ENCODE measurements at places on chromosomes 1 and 21.

- DNase-seq: no peak
Observed at GRCh38 chr21:37226041-37226920, 40.9 kb downstream of the VPS26C start.

- DNase-seq: no peak
Observed at GRCh38 chr1:65825741-65826140, 33.0 kb downstream of the PDE4B start.

DNA sequence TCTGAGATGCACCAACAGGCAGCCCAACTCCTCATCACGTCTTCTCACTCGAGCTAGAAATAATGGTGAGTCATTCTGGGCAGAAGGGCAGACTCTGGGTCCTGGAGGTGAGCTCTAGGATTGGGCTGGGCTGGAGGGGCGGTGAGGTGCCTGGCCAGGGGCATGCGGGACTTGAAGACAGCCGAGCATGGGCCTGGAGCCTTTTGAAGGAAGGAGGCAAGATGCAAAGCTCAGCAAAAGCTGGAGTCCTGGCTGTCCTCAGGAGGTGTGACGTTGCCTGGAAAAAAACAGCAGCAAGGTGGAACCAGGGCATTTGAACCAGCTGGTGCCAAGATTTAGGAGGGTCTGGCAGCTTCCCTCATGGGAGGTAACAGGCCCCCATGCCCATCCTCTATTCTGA, 712 bp downstream of the KCNA2 start:
- DNase-seq: no peak

GRCh38 chr1:195604287-195604686, 1004.0 kb downstream of the KCNT2 start:
- DNase-seq: no peak

DNA sequence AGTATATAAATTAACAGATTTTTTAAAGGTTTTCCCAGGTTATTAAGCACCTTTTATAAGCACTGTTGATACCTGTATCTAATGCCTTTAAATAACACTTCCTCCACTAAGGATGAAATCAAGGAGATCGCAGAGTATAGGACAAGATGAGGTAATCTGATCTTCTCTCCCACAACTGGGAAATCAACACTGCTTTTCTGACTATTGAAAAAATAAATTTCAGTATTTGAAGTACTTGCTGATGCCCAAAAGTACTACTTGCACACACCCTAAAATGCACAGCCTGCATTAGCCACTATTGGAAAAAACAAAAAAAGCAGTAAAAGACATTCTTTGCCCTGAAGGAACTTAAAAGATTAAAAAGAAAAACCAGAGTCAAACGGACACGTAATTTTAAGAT, 48.6 kb downstream of the PUM1 start:
- DNase-seq: no peak

GRCh38 chr21:36478207-36478701, 1.7 kb downstream of the CLDN14 start:
- no peak for DNase-seq
